NCI-H1105 treated with DMSO at 0.1 percent for 48 hours (cell line): ENCODE measurements at places on chromosomes 5 and 9.

GRCh38 chr5:112694853-112695709, 42.6 kb upstream of the APC start:
- no peak for DNase-seq

DNA sequence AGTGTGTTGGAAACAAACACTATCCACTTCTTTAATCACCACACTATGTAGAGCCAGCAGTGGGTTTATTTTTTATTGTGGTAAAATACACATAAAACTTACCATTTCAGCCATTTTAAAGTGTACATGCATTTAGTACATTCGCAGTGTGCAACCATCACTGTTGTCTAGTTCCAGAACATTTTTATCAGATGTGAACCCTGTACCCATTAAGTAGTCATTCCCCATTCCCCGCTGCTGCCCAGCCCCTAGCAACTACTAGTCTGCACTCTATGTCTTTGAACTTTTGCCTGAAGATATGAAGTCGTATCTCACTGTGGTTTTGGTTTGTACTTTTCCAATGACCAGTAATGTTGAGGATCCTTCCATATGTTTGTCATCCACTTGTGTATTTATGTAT, 30.2 kb upstream of the F2R start:
- DNase-seq, result no peak

DNA sequence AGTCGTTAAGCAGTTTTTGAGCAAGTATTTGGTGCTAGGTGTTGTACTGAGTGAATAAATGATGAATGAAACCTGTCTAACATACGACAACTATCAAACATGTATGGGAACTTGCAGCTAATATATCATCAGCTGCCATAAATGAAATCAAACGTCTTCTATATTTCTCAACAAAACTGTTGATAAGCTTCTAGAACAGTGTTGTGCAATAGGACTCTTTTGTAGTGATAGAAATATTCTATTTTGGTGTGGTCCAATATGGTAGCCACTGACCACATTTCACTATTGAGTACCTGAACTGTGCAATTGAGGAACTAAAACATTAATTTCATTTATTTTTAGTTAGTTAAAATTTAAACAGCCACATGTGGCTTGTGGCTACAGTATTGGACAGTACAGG, 16.3 kb upstream of the FYB1 start:
- no peak for DNase-seq

GRCh38 chr5:148645527-148645926, 8.8 kb downstream of the HTR4 start:
- DNase-seq, result no peak
